ENCODE measurements at places on chromosomes 3 and 15.

- no peak for DNase-seq
Observed at GRCh38 chr3:77563012-77563411, 523.1 kb downstream of the ROBO2 start.

GRCh38 chr15:73885954-73886700 lies 12.8 kb downstream of the TBC1D21 start:
- DNase-seq = no peak

DNA sequence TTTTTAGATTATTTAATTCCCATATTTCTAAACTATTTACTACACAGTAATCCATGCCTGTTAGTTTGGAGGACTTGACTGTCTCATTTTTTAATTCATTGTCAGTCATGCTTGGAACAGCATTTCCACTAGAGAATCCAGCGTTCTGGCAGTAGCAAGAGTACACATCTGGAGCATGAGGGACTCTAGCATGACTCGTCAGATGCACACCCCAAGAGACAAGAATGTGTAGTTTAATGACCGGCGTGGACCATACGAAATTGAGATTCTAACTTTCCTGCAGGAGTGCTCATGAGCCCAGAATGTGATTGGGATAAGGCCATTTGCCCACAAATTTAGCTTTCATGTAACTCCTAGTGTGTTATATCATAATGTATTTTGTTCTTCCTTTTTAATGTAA lies 48.9 kb downstream of the ASB7 start:
- DNase-seq = no peak

- no peak for DNase-seq
Observed at GRCh38 chr3:37303416-37303815, 129.0 kb upstream of the LRRFIP2 start.

- DNase-seq = no peak
Observed at GRCh38 chr3:41131224-41131623, 68.1 kb upstream of the CTNNB1 start.

DNA sequence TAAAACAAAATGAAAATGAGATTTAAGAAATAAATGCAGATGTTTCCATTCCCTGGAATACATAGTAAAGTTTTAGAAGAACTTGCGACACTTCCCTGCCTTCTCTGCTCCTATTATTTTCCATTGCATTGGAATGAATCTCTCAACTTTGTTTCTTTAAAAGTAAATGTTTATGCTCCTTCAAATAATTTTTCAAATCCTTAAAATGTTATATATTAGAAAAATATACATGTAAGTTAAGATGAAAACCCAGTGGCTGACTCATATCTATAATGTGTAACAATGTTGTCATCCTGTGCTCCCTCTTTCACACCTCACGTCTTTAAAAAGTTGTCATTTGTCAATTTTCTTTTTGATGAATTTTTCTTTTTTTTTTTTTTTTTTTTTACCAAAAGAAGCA lies 3.6 kb downstream of the RBMS3 start:
- DNase-seq = no peak

- DNase-seq = no peak
Observed at GRCh38 chr3:4532535-4533112, 39.5 kb downstream of the ITPR1 start.

DNA sequence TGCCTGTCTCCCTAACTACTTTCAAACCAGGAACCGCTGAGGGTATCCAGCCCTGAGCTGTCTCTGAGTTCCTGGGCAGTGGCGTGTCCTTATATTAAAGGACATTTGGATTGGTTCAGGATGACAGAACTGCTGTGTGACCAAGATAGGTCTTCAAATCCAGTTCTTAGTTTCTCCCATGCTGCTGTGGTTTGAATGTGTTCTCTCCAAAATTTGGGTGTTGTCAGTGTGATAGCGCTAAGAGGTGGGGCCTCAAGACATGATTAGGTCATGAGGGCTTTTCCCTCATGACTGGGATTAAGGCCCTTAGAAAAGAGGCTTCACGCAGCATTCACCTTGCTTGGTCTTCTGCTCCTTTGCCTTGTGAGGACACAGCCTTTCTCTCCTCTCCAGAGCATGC lies 376.5 kb upstream of the TPM1 start:
- no peak for DNase-seq

DNA sequence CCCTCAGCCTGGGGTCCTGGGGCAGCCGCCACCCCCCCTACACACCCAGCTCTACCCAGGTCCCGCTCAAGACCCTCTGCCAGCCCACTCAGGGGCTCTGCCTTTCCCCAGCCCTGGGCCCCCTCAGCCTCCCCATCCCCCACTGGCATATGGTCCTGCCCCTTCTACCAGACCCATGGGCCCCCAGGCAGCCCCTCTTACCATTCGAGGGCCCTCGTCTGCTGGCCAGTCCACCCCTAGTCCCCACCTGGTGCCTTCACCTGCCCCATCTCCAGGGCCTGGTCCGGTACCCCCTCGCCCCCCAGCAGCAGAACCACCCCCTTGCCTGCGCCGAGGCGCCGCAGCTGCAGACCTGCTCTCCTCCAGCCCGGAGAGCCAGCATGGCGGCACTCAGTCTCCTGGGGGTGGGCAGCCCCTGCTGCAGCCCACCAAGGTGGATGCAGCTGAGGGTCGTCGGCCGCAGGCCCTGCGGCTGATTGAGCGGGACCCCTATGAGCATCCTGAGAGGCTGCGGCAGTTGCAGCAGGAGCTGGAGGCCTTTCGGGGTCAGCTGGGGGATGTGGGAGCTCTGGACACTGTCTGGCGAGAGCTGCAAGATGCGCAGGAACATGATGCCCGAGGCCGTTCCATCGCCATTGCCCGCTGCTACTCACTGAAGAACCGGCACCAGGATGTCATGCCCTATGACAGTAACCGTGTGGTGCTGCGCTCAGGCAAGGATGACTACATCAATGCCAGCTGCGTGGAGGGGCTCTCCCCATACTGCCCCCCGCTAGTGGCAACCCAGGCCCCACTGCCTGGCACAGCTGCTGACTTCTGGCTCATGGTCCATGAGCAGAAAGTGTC lies 30.2 kb downstream of the PTPN23 start:
- no peak for DNase-seq
